ENCODE measurements at places on chromosomes 4 and X. TPM values are rescaled to one million over a fixed set of nuclear protein-coding genes. Genes with fewer than 3 reads are reported as not detected.

Gene RTL9
- 0.08 TPM for total RNA-seq

Gene USP17L20
- not detected for total RNA-seq

Gene TCP11X1
- not detected for total RNA-seq

Gene IKBKG
- 69.0 TPM for total RNA-seq

Gene COX7B2
- total RNA-seq = not detected

Gene PPP4R3C
- not detected for total RNA-seq

Gene TSPAN7
- total RNA-seq = 8.1 TPM

Gene HSFX4
- total RNA-seq = not detected

Gene IL13RA1
- total RNA-seq = 72.5 TPM

Gene ITIH6
- total RNA-seq = not detected

Gene PROM1
- 1.3 TPM for total RNA-seq

Gene GAB3
- total RNA-seq = 0.73 TPM

Gene SMIM10L2A
- total RNA-seq = 0.10 TPM

Gene GAGE12H
- not detected for total RNA-seq

Gene USP51
- 0.38 TPM for total RNA-seq

Gene PDK3
- 12.6 TPM for total RNA-seq

Gene EDA
- total RNA-seq = 2.5 TPM

- DNase-seq = no peak
These were observed 30.3 kb upstream of the GLRB start for GRCh38 chr4:157045507-157046127.

- DNase-seq = peak; percentile 45
These were observed 16.2 kb upstream of the ZCCHC12 start for GRCh38 chrX:118807151-118808017.

DNA sequence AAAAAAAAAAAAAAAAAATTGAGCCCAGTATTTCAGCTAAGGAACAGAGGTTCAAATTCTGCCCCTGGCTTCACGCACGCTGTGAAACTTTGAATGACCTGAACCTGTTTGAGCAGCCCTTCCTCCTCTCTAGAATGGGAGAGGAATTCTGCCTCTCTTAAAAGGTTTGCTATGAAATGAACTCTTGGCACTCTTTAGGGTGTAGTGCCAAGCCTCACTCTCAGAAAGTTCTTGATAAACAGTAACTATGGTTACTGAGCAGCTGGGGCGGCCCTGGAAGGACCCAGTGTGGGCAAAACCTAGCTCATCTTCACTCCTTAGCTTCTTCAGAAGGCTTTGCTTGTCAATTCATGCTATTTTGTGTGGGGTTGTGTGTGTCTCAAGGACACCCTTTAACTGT, 73.7 kb downstream of the GEMIN8 start:
- no peak for DNase-seq

DNA sequence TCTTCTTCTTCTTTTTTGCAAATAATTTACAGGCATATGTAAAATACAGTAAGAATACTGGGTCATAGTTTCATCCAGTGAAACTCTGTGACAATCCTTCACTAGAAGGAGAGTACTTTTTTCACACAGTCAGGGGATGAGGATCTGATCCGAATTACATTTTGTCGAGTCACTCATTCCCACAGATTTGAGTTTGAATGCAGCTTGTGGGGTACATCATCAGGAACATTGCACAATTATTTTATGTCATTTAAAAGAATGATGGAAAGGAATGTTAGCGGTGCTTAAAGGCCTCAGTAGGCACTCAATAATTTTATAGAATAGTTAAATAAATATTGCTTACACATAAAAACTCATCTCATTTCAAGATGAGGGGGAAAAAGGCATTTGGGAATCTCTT, 88.6 kb downstream of the CHRNA9 start:
- no peak for DNase-seq

DNA sequence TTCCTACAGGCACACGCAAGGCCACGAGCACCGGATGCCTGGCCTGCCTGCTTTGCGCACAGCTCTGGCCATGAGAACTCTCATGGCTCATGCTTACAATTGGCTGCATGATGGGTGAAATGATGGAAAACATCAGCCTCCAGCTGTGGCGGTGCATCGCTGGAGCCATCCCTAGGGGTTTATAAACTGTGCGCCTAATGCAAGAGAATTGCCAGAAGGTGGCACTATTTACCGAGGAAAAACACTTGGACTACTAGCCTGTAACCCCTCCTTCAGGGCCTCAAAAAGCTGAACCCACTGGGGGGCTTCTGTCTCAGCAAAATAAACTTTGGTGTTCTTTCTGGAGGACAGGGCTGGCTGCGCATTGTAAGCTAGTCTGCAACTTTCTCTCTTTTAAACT, 51.9 kb downstream of the PHKA2 start:
- DNase-seq = no peak

- DNase-seq = no peak
These were observed 548.7 kb downstream of the SPRY1 start for GRCh38 chr4:123945301-123945700.

DNA sequence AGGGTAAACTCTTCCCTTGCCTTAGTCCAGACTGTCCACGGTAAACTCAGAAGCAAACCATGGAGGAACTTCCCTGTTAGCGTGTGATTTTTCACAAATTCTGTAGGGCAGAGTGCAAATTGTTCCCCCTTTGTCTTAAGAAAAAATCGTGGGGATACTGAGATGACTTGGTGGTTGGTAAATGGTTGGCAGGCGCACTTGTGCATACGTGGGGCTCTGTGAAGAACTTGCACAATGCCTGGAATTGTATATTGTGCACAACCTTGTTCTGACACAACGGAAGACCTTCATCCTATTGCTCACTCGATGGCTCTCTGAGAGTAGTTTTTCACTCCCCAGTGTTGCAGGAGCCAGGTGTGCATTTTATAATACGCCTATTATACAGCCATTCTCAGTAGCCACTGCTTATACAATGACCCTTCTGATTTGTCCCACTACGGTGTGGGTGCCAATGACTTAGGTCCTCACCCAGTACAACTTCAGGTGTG, 150.0 kb downstream of the SPRY1 start:
- no peak for DNase-seq

DNA sequence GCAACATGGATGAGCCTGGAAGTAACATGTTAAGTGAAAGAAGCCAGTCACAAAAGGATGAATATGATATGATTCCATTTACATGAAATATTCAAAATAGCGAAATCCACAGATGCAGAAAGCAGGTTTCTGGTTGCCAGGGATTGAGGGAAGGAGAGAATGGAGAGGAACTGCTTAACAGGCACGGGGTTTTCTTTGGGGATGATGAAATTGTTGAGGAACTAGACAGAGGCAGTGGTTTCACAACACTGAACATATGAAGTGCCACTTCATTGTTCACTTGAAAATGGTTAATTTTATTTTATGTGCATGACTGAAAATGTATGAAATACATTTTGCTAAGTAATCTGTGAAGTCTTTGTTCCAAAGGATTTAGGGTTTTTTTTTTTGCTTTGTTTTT, 182.5 kb upstream of the TBL1X start:
- no peak for DNase-seq

DNA sequence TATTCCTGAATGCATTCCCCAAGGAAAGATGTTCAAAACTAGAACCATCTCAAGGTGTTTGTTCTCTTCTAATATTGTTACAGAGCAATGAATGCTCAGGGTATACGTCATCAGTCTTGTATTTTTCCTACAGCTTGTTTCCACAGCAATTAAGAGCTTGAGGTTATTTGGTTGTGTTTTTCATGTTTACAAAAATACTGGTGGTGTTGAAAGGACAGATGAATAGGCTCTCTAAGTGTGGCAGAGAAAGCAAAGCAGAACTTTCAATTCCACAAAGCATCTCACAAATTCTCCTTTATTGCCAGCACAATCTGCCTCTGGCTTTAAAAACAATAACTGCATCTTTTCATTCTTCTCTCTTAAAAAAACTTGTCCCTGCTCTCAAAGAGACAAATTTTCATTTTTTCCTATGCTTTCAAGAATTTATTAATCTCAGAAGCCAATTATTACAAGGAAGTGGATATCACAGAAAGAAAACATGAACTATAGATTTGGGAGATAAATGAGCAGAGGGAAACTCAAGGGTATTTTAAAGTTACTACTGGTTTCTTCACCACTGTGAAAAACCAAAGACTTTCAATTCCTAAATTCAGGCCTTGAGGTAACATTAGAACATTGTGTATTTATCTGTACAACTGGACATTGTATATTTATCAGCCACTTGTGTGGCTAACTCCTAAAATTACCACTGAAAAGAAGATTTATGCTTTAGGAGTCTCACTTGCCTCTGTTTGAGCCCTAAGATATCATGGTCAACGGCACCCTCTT, 49.2 kb downstream of the DDX53 start:
- DNase-seq = no peak

- no peak for DNase-seq
These were observed 53.1 kb downstream of the OCRL start for GRCh38 chrX:129593137-129593536.

- DNase-seq = no peak
These were observed 272.8 kb upstream of the CPEB2 start for GRCh38 chr4:14729282-14730000.

- no peak for DNase-seq
These were observed 20.7 kb downstream of the SPANXC start for GRCh38 chrX:141221611-141222010.

DNA sequence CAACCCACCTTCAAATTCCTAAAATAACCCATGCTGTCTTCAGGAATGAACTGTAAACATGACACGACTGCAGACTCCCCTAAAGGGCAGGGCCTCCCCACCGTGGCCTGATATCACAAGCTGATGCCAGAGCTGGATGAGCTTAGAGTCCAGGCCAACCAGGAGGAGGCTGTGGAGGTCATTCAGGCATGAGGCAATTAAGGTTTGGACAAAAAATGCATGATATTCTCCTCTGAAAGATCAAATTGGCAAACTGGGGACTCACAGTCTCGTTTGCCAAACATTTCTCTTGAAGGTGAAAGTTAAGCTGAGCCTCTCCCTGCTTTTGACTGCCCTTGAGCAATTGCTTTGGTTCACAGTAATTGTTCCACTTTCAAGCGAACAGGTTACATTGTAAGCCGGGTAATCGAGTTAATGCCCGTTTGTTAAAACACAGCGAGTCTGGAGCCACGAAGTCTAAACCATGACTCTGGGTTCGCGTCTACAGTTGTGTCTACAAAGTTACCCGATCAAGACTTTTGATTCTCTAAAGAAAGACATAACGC, 105.6 kb downstream of the ENPP6 start:
- DNase-seq = peak; percentile 74

DNA sequence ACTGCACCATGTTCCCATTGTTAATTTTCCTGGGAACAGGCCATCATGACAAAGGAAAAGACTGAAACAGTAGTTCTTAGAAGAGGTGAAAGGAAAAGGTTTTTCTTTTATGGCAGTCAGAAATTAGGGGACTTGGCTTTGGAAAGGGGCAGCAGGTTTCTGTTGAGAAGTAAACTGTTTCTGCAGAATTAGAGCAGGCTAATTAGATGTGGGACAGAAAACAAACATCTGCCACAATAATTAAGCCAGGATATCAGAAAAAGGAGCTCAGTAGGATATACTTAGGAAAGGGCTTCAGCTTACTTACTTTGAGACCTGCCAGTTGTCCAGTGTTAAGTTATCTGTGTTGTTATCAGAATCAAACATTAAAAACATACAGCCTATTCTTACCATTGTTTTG, 36.7 kb upstream of the STPG2 start:
- no peak for DNase-seq

- no peak for DNase-seq
These were observed 27.9 kb downstream of the TSC22D3 start for GRCh38 chrX:107747596-107748161.

- DNase-seq = no peak
These were observed 96.6 kb upstream of the NAP1L5 start for GRCh38 chr4:88794087-88794690.

GRCh38 chr4:86089781-86090323, 270.0 kb downstream of the MAPK10 start:
- DNase-seq = no peak

DNA sequence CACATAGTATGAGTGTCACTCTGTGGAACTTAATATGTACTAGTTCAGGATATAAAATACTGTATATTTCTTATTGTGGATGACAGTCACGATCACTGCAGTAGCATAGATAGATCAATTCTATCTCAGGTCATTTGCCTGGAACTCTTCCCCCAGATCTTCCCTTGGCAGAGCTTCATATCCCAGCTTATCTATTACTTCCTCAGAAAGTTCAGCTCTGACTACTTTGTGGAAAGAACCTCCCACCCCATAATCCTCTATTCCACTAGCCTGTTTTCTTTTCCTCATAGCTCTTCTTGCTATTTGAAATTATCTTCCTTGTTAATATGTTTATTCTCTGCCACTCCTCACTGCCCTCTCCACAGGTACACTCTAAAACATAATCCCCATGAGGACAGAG, 10.9 kb downstream of the FAM241A start:
- DNase-seq = no peak

DNA sequence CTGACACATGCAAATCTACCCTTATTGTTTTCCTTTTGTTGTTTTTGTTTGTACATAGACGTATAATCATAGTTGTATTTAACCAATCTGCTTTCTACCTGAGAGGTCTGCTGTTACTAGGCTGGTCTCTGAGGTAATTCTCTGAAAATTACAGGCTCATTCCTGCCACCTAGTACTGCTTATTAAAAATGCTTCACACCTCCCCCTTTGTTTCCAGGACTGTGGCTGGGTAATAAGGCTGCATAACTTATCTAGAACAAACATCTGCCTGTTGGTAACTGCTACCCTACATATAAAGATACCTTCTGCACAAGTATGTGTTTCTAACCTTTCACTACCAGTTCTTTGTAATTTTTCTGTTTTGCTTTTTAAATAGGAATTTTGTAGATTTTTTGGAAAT, 34.2 kb downstream of the COX7B2 start:
- DNase-seq = no peak

GRCh38 chr4:164571593-164572390, 182.1 kb upstream of the SMIM31 start:
- DNase-seq = no peak

- DNase-seq = peak; percentile 55
These were observed 545.2 kb downstream of the C4orf33 start for GRCh38 chr4:129641179-129641578.

DNA sequence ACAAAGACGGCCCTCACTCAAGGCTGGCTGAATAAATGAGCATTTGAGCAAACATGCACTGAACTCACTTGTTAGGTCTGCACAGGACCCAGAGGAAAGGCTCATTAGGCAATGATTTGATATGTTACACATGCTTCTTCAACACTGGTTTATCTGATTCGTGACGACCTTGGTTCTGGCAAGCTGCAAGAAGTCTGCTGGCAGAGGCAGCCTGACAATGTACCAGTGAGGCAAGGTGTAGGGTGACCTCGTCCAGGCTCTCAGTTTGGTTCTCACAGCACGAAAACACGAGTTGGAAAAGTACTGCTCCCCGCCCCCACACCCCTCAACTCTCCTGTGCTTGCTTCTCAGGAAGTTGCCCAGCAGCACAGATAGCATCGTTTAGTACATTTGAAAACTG, 63.1 kb upstream of the CITED1 start:
- no peak for DNase-seq
